ENCODE measurements at places on chromosomes 1 and 21.

DNA sequence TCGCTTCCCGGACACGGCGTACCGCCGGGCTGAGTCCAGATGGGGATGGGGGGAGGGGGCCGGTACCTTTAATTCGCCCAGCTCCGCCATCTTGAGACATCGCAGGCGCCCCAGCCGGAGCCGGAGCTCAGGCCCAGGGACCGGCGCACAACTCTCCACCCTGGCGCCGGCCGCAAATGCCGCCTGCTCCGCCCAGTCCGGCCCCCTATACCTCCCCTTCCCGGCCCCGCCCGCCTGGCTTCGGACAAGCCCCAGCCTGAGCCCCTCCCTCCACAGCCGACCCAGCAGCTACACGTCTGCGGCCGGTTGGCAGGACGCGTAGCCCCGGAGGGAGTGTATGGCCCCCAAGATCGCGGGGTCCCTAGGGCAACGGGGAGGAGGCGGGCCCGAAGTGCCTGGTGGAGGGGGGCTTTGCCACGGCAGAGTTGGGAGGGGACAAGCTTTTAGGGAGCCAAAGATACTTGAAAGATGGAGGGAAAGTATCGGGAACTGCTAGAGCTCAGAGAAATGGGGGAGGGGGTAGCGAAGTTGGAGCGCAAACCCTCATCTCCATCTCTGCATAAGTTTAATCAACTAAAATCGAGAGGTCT lies at the start of gene PIAS3:
PIAS3 (minus strand) TSS at position 181 of the 590 bp plus-strand sequence; CDS start at position 90, 91 bp downstream.
- peak; percentile 89 for DNase-seq

- DNase-seq = no peak
Observed at GRCh38 chr21:36199021-36199420, 42.4 kb downstream of the DOP1B start.

GRCh38 chr1:32063261-32063681 lies 9.5 kb upstream of the TMEM39B start:
- DNase-seq = peak; percentile 43

GRCh38 chr1:103387898-103388297 lies 137.6 kb upstream of the RNPC3 start:
- no peak for DNase-seq

GRCh38 chr1:33099290-33100118 lies 18.6 kb downstream of the AZIN2 start:
- no peak for DNase-seq

DNA sequence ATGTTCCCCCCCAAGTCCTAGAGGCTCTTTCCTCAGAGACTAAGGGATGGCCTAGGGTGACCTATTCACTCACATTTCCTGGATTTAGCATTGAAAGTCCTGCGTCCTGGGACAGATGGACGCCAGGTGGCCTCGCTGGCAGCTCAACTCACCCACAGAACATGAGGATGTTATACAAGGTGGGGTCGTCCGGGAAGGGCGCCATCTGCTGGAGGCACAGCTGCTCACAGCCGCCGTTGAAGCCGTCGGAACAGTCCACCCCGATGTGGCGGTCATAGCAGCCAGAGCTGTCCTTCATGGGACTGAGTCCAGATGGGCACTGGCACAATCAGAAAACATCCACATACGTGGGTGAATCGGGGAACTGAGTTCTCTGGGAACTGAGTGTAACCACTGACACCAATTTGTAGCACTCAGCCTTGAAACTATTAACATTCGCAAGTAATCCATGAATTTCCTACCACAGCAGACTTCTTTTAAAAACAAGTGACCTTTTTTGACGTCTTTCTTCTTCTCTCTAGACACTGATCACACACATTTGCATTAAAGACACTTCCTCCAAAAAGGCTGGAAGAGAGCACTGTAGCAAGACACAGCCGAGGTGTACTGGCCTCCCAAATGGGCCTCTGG lies 215.4 kb downstream of the ASTN1 start:
- DNase-seq = peak; percentile 20

- no peak for DNase-seq
Observed at GRCh38 chr1:118985640-118986554, 2.2 kb downstream of the TBX15 start.

DNA sequence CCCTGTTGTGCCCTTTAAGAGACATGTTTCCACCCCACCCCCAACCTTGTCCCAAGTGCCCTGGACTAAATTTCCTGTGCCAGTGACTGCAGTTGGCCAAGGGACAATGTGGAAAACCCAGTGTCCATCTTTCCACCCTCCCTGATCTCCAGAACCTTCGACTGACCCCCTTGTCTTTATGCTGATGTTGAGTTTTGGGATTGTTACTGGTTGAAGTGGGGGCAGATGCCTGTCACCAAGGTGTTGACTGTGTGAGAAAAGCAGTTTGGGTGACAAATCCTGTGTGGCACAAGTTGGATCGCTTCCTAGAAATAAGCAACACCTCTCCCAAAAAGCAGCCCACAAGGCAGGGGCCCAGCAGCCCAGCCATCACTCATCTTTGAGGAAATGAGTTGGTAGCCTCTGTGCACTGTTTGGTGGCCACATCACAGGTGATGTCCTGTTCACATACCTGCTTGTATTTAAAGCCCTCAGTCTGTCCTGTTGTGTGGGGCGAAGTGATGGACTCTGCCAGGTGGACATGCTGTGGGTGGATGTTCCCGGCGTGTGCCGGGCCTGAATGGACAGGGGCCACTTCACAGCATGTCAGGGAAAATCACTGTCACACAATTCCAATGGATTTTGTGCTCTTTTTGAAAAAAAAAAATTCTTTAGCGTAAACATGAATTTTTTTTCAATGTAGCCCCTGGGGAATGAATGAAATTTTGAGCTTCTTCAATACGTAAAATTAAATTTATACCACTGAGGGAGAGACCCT lies 6.6 kb upstream of the MIIP start:
- no peak for DNase-seq

- no peak for DNase-seq
Observed at GRCh38 chr21:36553406-36553805, 73.5 kb upstream of the CLDN14 start.

- no peak for DNase-seq
Observed at GRCh38 chr1:58231204-58231603, 315.3 kb downstream of the OMA1 start.

- DNase-seq = no peak
Observed at GRCh38 chr1:93972341-93972740, 63.1 kb upstream of the GCLM start.

DNA sequence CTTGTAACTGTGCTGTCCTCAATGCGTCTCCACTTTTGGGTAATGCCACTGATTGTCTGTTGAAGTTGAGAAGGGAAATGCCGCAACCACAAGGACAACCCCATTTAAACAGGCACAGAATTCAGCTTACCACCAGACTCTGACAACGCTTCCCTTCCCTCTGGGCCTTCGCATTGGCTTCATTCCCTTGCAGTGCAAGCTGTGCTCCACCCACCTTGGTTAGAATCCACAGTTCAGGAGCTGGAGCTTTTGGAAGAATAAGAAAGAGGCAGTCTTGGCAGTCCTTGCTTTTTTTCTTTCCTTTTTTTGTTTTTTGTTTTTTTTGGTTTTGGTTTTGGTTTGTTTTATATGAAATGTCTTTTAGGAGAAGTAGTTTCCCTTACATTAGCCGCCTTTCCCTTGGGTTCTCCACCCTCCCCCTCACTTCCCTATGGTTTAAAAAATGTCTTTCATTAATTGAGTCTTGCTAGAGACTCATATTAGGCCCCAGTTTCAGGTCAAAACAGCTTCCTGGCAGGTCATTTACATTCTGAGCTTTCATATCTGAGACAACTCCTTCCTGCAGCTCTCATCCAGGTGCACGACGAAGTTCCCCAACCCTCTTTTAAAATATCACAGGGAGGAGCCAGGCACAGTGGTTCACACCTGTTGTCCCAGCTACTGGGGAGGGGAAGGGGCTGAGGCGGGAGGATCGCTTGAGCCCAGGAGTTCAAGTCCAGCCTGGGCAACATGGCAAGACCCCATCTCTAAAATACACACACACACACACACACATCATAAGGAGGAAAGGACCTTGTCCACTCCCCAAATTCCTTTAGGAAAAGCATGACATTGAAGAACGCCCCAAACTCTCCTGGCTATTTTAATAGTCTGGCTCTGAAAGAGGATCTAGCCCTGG lies 20.7 kb upstream of the LAX1 start:
- DNase-seq = no peak

- DNase-seq = no peak
Observed at GRCh38 chr1:9629445-9630201, 21.9 kb upstream of the PIK3CD start.
